ENCODE measurements at places on chromosomes 2 and 18.

GRCh38 chr18:66013969-66014368, 263.2 kb downstream of the CDH7 start:
- no peak for DNase-seq

DNA sequence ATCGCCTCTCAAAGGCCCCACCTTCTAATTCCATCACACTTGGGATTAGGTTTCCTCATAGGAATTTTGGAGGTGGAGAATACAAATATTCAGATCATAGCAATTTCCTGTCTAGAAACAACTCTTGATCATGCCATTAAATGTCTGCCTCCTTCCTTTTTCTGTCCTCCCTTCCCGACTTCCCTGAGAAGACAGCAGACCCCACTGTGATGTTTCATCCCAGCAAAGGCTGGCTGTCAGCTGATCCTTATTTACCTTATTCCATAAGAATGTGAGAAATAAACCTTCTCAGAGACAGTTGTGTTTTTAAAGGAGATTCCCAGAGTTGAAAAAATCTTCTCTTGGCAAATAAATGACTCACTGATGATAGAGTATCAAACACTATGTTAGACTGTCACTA, 133.9 kb downstream of the TDRD15 start:
- no peak for DNase-seq

GRCh38 chr2:48727560-48727959, 28.0 kb downstream of the LHCGR start:
- DNase-seq = no peak

- no peak for DNase-seq
Observed at GRCh38 chr2:41395692-41396091, 652.1 kb upstream of the PKDCC start.

DNA sequence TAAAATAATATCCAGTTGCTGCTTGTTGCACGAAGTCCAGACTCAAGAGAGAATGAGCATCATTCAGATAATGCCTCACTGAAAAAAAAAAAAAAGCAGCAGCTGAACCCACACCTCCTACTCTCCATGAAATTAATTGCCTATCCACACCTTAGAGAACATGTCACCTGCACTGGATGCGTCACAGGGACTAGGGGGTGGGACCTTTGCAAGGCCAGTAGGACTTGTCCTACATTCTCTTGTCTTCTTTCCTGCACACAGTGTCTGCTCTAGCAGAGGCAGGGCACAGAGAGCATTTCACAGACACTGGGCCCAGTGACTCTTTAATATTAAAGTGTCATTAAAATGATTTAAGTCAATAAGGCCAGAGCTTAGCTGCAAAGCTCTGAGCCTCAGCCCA, at the start of gene ABCA12:
Gene ABCA12 (minus strand): TSS at position 148 of the 400 bp plus-strand sequence. CDS start 418 bp downstream, outside the sequence.
- DNase-seq = no peak

DNA sequence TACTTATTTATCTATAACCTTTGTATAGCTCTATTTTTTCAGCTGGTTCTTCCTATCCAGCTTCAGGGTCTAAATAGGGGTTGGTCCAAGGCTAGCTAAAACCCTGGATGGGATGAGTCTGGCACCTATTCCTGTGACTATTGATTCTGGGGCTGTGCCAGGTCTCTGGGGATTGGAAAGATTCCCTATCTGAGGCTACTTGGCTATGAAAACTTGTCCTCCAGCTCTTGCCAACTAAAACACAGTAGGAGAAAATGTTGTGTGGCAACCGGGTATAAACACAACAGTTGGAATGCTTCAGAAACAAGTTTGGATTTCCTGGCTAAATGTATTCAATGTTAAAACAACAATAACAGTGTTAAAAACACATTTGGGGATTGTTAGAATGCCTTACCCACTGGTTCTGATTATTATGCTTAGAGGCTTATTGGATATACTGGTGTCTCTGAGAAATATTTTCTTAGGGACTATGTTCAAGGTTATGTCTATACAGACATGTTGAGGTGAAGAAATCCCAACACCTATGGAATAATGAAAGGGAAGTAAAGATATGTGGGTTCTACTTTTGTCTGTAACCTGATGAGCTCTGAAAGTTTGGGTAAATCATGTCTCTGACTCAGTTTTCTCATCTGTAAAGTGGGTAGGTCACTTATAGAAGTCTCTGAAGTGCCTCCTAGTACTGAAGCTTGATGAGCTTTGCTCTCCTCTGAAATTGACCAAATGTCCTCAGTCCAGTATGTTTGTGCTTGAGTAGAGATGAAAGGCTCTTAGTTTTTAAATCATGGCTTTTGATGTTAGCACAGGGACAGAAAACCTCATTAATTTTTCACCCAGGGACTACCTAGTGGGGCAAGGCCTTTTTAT, 460.7 kb downstream of the MTX2 start:
- peak; percentile 78 for DNase-seq

- no peak for DNase-seq
Observed at GRCh38 chr2:14011190-14011589, 621.3 kb upstream of the LRATD1 start.

DNA sequence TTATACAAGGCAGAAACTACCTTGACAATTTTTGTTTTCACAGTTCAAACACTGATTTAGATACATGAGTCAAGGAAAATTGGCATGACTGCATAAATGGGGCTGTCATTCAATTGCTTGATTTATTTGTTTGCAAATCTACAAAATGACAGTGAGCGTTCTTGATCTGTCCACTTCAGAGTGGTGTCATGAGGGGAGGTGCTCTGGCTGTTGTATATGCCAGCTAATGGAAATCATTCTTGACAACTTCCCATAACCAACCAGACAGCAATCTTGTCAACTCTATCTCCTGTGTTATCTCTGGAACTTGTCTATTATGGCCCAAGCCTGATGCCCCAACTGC, 120.6 kb upstream of the UGP2 start:
- DNase-seq = no peak

DNA sequence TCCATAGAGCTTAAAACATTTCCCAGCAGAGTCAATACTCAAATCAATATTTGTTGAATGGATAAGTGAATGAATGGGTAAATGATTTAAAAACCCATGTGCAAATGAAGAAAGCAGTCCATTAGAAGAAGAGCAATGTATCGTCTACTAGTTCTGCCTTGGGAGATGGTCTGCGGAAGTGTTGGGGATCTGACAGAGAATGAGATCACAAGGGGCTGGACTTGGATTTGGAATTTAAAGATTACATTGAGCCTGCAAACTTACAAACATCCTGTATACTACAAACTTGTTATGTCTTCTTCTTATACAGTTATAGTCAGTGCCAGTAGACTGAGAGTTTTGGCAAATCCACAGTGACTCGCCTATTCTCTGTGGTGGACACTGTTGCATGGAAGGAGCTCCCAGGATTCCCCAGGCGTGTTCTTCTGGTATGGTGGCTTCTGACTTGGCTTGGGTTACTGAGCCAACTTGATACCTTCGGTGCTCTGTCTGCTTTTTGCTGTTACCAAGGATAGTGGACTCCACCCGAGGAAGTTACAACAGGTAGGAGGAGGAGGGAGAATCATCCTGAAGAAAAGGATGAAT, 163.3 kb upstream of the SERPINE2 start:
- DNase-seq = no peak

DNA sequence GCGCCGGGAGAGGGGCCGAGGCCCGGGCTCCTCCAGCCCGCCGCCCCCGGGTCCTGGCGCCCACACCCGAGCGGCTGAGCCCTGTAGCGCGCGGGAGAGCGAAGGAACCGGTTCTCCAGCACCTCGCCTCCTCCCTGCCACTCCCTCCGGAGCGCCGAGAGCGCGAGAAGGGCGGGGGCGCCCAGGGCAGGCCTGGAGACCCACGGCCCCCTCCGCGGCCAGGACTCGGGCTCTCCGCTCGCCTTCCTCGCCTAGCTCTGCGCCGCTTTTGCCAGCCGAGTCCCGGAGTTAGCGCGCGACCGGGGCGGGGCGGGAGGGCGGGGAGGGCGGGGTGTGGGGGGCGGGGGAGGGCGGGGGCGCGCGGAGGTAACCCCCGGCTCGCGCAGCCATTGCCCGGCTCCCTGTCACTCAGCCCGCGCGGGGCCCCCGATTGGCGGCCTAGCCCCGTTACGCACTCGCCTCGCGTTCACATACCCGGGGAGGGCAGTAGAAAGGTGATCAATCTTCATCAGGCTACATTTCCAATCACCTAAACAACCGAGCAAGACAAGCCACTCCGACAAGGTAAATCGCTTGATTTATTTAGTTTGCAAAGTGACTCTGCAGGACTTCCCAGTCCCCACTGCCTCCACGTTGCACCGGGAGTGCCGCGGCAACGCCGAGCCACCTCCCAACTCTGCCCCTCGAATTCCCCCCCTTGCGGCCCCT, at the start of gene OTX1:
Gene OTX1 (plus strand): TSS at position 497 of the 708 bp plus-strand sequence. CDS start 2,161 bp downstream, outside the sequence.
- peak; percentile 64 for DNase-seq

DNA sequence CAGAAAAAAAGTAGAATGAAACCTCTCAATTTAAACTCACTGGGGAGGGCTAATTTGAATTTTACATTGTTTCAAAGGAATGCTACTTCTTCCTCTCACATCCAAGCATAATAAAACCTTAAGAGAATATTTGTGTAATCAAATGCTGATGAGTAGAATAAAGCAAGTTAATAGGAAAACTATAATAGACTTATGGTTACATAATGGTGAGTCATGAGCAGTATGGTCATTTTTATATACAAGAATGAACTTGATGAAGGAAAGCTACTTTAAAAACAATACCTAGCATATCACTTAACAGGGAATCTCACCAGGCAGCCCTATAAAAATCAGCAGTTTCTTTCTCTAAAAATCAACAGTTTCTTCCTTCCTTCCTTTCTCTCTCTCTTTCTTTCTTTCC, 80.3 kb downstream of the VSNL1 start:
- no peak for DNase-seq

GRCh38 chr2:84495539-84496146, 20.7 kb upstream of the DNAH6 start:
- no peak for DNase-seq

DNA sequence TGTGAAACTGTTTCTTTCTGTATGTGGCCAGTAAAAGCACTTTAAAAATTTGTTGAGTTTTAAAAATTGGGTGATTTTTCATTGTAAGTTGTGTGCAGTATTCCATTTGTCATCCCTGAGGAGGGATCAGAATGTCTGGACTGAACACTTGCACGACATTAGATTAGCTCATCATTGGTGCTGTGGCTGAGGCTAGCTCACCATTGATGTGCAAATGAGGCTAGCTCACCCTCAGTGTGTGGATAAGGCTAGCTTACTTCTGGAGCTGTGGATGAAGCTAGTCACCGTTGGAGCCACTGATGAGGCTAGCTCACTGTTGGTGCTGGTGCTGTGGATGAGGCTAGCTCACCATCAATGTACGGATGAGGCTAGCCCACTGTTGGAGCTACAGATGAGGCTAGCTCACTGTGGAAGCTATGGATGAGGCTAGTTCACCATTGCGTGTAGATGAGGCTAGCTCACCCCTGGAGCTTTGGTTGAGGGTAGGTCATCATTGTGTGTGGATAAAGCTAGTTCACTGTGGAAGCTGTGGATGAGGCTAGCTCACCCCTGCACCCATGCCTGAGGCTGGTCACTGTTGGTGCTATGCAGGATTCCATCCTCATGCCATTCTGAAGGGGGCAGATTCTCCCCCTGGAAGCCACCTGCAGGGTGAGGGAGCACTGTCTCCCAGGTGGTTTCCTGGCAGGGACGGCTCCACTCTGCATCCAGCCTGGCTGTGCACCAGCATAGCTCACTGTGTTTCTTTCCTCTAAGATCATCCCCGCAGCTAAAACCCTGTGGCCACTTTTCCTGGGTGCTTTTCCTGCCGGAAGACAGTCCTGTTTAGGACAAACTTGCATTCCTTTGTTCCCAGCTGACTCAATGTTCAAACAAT, 101.1 kb downstream of the TWIST2 start:
- DNase-seq = no peak

GRCh38 chr2:192162392-192163042, 32.2 kb downstream of the TMEFF2 start:
- DNase-seq = peak; percentile 34

DNA sequence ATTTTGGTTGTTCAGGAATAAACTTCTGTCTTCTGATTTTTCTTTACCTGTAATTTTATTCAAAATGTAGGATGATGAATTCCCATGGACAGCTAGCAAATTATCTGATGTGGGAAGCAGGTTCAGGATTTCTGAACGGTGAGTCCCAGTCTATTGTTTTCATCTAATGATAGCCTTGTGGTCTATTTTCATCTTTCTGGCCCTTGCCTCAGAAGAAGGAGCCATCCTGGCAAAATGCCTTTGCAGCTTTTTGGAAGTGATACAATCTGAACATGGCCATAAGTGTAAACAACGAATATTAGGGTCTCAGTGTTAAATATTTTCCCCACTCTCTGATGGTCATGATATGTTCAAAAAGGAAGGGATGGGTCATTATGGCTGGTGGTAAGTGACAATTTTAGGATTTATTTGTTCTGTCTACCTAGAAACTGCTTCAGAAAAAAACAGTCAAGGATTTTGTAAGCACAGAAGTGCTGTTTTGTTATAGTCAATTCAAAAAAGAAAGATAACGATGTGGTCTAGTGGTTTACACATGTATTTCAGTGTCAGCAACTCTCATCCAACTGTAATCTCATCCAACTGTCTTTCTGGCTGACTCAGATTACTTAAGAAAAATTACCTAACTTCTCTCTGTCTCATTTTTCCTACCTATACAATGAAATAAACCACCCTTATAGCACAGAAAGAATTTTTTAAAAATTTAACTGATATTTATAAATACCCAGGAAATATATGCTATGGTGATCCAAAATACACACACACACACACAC, 272.6 kb upstream of the ERBB4 start:
- no peak for DNase-seq

DNA sequence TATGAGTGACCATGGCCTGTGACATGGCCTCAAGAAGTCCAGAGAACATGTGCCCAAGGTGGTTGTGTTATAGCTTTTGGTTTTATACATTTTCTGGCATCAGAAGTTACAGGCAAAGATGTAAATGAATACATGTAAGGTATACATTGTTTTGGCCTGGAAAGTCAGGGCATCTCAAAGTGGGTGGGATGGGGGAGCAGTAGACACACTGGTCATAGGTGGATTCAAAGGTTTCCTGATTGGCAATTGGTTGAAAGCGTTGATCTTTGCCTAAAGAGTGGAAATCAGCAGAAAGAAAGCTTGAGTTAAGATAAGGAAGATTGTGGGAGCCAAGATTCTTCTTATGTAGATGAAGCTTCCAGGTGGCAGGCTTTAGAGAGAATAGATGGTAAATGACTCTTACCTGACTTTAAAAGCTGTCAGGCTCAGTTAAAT, 62.1 kb upstream of the DYNAP start:
- DNase-seq = no peak

DNA sequence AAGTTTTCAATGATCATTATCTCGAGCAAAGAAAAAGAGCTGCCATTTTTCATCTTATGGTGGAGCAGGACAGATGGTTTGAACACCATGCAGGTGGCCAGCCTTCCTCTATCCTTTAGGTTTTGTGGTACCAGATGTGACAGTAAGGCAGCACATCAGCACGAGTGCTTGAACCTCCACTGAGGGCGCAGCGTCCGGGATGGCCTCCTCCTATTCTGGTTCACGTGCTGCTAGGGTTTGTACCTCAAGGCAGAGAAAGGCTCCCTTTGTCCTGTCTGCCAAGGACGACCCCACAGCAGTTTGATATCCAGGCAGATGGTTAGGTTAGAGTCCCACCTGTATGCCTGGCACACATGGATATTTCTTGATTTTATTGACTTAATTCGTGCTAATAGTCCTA, 50.2 kb downstream of the DCDC2C start:
- no peak for DNase-seq

GRCh38 chr18:79484661-79485621, 89.2 kb downstream of the NFATC1 start:
- DNase-seq = peak; percentile 47

Measured in right cardiac atrium (tissue), 5 donors.